Suppressor macrophage (primary cell): ENCODE measurements at places on chromosomes 12 and 14.

DNA sequence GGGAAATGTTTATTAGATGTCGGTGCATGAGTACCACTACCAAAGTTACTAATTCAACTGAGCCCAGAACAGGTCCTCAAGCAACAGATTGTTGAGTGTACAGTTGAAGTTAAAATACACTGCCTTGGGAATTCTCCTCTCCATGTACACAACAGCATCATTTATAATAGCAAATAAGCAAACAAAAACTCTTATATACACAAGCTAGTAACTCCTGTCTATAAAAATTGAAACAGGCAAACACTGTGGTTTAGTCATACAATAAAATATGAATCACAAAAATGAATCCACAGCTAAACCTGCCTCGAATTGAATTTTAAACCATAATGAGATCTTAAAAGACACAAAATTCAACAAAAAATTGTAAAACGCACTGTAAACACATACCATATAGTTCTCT, 681.1 kb downstream of the C12orf50 start:
- DNase-seq: no peak

GRCh38 chr14:65549429-65549828, 136.9 kb downstream of the FUT8 start:
- no peak for DNase-seq

GRCh38 chr14:51759950-51760349, 100.5 kb upstream of the GNG2 start:
- no peak for DNase-seq

DNA sequence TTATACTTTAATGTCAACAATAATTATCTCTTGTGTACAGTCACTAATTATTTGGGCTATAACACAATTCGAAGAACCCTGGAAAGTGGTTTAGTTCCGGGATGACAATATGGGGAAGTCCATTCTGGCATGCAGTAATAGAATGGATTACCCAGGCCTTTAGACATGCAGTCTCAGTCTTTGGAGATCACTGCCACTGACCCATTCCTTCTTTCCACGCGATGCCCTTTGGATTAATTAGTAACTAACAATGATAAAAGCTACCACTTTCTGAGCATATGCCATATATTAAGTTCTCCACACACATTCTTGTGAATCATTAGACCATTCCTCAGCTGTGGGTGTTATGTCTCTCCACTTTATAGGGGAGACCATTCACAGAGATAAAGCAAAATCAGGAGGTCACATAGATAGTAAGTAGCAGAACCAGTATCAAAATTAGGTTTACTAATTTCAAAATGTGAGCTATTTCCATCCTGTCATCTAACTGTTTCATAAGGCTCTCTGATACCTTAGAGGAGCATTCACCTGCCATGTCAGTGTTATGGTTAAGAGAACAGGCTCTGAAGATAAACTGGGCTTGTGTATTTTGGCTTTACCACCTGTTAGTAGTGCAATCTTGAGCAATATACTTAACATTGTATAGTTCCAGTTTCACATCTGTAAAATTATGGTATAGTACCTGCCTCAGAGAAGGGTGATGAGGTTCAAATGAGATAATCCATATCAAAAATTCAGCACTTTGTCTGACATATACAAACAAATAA, 27.2 kb upstream of the KCNJ8 start:
- DNase-seq: no peak

GRCh38 chr14:72610831-72611200, 283.1 kb downstream of the DPF3 start:
- DNase-seq: no peak

DNA sequence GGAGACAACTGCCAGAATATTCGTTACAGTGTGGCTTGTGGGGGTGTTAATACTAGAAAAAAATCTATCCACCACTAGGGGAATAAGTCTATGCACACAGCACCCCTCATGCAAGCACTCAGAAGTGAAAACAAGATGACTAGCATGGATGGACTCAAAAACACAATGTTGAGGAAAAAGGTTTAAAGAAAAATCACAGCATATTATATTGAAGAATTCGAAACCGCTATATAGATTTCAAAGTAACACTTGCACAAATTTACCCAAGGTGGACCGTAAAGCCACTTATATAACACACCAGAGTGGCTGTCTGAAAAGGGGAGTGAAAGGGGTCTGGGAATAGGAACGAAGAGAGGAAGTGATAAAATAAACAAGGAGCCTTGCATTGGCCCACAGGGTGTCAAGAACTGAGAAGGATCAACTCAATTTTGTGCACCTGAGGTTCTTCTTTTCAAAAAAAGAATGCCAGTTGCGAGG, 544 bp downstream of the ABCD4 start:
- peak; percentile 42 for DNase-seq

DNA sequence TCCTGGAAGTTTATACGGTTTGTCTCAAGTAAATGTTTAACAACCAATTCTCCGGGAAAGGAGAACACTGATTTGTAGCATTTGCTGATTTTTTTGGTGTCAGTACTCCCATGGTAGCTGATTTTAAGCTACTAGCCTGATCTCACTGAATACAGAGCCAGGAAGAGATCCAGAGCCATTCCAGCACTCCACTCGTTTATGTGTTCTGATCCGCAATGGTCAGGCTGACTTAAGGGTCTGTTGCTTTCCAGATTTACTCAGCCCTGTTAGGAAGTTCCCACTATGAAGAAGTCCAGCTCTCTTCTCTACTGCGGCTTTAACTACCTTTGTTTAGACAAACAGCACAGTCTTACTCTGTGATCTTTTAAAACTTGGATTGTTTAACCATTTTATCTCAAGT, 38.0 kb upstream of the NID2 start:
- DNase-seq: no peak

DNA sequence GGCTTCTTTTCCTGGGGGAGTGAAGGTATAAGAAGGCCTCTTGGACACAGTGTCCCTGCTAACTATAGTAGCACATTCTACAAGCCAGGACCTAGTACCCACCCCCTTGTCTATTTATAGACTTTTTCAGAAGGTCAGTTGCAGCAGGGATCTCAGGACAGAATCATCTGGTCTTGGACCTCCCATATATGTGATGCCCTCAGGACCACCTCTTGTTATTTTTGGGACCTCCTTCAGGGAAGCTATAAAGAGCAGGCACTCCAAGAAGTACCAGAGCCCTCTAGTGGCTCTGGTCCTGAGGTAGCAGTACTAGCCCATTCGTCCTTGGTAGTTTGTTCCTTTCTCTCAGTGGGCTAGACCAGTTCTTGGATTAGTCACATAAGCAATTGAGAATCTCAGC, 4.3 kb downstream of the COQ10A start:
- peak; percentile 23 for DNase-seq

- DNase-seq: no peak
Measured at GRCh38 chr12:52318241-52318990, 2.8 kb downstream of the KRT83 start.

DNA sequence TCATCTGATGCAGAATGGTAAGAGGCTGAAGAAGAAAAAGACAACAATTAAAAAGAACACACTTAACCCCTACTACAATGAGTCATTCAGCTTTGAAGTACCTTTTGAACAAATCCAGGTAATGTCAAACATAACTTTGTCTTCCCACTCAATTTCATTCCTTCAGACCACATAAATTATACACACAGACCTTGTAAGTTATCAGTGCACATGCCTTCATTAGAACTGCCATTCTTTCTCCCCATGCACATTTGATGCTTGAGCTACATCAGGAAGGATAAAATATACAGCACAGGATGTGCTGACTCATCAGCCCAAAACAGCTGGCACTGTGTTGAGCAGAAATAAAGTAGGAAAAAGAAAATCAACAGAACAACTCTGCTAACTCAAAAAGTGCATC, 246.7 kb downstream of the PAWR start:
- no peak for DNase-seq

- DNase-seq: peak; percentile 65
Measured at GRCh38 chr14:93008381-93008780, 85.4 kb downstream of the CHGA start.

DNA sequence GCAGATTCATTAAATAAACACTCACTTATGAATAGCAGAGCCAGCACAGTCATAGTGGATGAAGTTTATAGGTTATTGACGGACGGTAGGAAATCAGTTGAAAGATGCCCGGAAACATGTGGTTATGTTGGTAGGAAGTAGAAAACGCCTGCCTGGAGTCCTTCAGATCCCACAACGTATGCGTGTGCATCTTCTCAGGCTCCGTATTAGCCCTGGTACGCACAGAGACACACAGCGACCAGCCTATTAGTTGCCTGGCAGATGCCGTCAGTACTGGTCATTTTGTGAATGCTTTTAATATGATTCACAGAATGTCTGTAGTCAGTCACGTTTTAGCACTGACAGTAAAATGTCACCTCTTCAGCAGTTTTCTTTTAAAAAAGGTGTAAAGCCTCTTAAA, 196.4 kb downstream of the RGS6 start:
- no peak for DNase-seq

GRCh38 chr12:76176940-76177339, 92.5 kb upstream of the NAP1L1 start:
- no peak for DNase-seq

GRCh38 chr12:123263196-123263817, 8.3 kb downstream of the CDK2AP1 start:
- DNase-seq: no peak

DNA sequence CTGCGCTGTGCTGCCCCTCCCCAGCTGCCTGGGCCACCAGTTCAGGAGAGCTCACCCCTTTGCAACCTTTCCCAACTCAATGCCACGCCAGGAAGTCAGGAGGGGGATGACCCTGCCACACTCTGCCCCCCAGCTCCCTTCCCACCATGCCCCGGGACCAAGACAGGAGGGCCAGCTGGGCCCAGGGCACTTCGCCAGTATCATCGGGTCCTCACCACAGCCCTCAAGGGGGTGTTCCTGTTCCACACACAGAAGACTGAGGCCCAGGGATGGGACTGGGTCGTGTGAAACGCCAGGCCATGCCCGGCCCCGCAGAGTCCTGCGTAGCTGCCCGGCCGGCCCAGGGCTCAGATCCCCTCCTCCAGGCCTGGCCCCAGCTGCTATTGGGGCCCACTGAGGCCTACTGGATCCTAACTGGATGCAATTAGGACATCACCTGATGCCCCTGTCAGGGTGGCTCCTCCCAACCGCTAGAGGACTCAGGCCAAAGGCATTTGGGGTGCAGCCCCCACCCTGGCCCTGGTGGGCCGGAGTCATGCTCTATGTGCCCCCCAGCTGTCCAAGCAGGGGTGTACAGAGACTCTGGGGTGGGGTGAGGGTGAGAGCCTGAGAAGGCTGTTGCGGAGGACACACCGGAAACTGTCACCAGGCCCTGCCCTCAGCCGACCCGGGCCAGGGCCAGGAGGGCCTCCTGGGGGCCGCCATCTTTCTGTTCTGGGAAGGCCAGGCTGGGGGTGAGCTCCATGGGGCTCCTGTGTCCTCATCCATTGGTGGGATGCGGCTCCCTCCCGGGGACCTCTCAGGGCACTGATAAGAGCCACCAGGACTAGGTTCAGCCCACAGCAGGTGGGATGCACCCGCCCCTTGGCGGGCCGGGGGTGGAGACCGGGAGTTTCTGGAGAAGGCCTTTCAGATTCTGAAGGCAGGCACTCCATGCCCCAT, 29.3 kb upstream of the ANKRD9 start:
- DNase-seq: no peak

DNA sequence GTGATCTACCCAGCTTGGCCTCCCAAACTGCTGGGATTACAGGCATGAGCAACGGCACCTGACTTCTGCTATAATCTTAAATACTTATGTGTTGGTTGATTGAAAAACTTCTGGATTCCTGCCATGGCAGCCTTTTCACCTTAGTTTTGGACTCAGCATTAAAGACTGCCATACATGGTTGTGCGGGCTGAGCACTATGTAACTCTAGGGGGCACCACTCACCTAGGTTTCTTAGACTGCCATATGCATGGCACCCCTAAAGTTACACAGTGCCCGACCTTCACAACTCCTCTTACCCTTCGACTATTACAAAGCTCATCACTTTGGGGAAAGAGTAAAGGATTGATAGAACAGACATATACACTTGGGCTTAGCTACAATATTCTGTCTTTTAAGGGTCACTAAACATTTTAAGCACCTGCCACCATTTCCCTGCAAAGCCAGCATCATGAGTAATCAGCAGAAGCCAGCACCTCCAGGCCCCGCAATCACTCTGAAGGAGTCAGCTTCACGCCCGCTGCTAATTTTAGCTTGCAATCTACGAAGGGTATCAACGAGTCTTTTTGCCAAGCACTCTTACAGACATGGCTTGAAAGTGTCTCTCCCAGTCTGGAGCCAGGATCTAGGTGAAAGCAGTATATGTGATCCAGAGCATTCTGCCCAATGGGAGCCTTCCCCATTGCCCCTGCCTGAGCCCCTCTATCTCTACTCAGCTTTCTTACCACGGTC, 59.8 kb downstream of the SUDS3 start:
- DNase-seq: no peak

- DNase-seq: peak; percentile 82
Measured at GRCh38 chr12:111409780-111410430, 4.2 kb downstream of the SH2B3 start.

DNA sequence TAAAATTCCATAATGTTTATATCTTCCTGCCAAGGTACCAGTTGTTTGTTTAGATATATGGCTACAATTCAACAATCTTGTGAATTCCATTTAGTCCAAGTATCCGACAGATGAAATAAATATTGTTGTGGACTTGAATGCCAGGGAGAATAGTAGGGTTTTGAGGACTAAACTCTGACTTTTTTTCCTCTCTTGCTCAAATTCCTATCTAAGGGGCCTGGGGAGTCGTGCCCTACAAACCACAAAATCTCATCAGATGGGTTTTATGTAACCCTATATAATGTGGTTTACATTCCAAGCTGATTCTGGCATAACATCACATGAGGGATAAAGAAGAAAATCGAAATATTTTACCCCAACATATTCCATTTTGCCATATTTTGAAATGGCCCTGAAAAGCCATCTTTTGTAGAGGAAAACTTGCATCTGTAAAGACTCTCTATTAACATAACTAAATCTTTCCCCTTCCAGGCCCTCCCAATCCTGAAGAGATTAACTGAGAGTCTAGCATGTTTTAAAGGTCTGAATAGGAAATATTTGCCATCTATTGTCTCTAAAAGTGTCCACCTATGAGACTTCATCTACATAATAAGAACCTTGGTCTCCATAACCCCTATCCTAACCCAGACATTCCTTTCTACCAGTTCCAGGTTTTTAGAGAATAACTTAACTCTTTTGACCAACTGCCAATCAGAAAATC, 184.7 kb upstream of the KITLG start:
- DNase-seq: no peak

- DNase-seq: no peak
Measured at GRCh38 chr14:102914474-102915291, 7.8 kb upstream of the AMN start.

DNA sequence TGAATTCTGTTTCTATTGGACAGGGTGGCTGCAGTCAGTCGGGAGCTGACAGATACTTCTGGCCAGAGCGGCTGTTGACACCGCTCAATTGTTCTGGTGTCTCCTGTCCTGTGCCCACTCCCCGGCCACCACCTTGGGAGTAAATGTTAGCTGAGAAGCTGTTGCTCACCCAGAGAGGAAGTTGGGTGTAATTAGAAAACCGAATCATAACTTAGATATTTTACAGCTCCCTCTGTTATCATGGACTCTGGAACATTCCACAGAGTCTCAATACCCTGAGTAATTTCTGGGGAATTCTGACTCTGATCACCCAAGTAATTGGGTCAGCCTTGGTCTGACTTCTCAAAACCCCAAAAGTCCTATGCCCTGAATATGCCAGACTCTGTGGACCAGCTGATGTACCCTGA, 58.3 kb upstream of the RFLNA start:
- no peak for DNase-seq

- no peak for DNase-seq
Measured at GRCh38 chr14:50063876-50064420, 52.4 kb downstream of the VCPKMT start.
